ENCODE measurements at places on chromosomes 16 and 17. TPM values are rescaled to one million over a fixed set of nuclear protein-coding genes. Genes with fewer than 3 reads are reported as not detected.

Gene KRTAP9-8
- total RNA-seq: not detected

Gene HAPSTR1
- 152 TPM for total RNA-seq

Gene TCAP
- total RNA-seq: 6.4 TPM

DNA sequence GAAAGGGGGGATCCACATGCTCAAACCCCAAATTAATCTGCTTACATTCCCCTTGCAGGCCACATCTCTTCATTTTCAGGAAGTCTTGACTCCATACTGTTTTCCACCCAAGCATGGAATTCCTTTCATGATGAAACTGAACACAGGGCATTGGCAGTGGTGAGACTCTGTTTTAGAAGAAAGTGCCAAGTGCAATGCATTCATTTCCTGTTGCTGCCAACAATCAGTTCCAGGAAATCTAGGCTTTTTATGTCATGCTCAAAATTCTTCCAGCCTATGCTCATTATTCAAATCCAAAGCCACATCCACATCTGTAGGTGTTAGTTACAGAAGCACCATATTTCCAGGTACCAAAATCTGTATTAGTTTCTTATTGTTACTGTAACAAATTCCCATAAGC is 4.1 kb downstream of the CCL2 start:
- H3K27me3 ChIP-seq: peaks cover 24% of the 10 kb centered on the region
- no peak overlapping the region for H3K27ac ChIP-seq
- H3K4me3 ChIP-seq: no peak overlapping the region

DNA sequence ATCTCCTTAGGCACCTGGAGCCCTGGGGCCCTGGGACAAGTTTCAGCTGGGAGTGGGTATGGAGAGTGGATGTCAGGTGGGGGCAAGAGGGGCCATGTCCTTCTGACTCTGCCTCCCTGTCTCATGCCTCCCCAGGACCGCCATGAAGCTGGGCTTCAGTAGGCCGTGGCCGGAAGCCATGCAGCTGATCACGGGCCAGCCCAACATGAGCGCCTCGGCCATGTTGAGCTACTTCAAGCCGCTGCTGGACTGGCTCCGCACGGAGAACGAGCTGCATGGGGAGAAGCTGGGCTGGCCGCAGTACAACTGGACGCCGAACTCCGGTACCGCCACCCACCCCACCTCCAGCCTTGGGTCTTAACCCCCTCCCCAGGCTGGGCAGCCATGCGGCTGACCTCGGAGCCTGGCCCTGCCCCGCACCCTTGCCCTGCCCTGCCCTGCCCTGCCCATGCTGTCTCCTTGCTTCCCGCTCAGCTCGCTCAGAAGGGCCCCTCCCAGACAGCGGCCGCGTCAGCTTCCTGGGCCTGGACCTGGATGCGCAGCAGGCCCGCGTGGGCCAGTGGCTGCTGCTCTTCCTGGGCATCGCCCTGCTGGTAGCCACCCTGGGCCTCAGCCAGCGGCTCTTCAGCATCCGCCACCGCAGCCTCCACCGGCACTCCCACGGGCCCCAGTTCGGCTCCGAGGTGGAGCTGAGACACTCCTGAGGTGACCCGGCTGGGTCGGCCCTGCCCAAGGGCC is 20.0 kb downstream of the ACE start:
- H3K27me3 ChIP-seq: no peaks in the 10 kb centered on the region
- H3K36me3 ChIP-seq: no peaks in the 10 kb centered on the region
- H3K4me1 ChIP-seq: no peaks in the 10 kb centered on the region
- H3K27ac ChIP-seq: no peak overlapping the region
- no peak for DNase-seq

DNA sequence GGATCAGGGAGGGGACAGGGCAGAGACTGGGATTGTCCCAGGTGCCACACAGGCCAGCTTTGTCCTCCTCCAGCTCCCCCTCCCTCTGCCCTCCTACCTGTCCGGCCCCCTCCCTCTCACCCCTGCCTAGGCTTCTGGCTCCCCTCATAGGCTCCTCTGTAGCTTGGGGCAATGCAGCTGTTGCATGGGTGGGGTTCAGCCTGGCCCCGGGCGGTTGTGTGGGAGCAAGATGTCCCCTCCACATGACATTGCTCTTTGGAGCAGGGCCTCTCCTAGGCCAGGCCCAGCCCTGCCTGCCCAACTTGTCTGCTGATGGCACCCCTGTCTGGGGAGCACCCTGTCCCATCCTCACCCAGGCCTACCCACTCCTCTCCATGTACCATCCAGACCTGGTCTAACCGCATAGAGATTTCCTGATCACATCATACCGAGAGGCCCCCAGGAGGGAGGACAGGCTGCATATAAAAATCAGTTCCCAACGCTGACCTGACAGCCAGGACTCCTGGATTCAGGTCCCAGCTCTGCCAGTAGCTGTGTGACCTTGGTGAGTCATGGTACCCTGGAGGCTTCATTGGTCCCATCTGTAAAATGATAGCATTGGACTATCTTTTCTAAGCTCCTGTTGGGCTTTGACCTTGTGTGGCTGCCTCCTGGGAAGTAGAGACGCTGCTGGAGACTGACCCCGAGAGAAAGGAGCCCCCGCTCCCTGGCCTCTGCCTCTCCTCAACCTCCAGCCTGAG is 48.8 kb upstream of the DLX4 start:
- H3K27me3 ChIP-seq: peaks cover 8% of the 10 kb centered on the region
- no peaks in the 10 kb centered on the region for H3K36me3 ChIP-seq

Gene CCL4
- 2.1 TPM for total RNA-seq

Gene CASKIN1
- total RNA-seq: 0.06 TPM

GRCh38 chr17:78522031-78522809 is 55.0 kb downstream of the DNAH17 start:
- H3K36me3 ChIP-seq: no peaks in the 10 kb centered on the region
- H3K4me3 ChIP-seq: no peak overlapping the region
- no peaks in the 10 kb centered on the region for H3K4me1 ChIP-seq
- DNase-seq: no peak
- no peak overlapping the region for H3K27ac ChIP-seq

All from CD4-positive, alpha-beta T cell (primary cell).